ENCODE measurements at places on chromosomes 6 and 20. TPM values are rescaled to one million over a fixed set of nuclear protein-coding genes. Genes with fewer than 3 reads are reported as not detected.

The TCP1 gene
- 153 TPM for total RNA-seq

The PROKR2 gene
- total RNA-seq, result not detected

The TMEM200A gene
- 4.5 TPM for total RNA-seq

The POM121L2 gene
- not detected for total RNA-seq

The DYNLT2 gene
- 3.8 TPM for total RNA-seq

DNA sequence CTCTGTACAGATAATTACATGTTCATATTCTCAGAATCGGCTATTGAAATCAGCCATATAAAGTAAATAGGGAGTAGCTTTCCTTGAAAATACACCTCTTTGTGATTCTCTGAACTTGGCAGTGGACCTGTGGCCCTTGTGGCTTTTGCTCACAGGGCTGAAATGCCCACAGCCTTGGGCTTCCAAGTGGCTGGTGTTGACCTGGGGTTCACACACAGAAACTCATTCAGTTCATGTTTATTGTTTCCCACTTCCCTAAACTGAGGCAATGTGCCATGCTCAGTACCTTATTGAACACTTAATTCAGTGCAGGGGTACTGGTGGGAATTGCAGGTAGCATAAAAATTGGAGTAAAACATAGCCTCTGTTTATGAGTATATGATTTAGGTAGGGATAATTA lies 19.1 kb upstream of the TULP4 start:
- DNase-seq, result no peak

DNA sequence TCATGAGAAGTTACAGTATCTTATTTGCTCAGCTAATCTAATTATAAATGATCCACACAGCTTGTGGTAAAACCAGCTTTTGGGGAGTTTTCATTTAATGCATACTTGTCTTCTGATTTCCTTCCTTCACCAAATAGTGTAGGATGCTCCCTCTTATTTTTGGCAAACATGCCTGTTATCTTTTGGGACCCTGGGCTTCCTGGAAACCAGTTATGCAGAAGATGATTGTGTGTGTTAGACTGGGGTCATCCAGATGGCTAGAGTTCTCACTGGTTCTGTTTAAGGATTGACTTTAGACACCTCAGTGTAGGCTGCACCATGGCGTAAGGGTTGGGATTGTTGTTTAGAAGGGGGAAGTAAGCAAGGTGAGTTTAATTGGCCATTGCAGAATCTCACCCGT lies 61.3 kb downstream of the PTPN1 start:
- DNase-seq, result no peak

- no peak for DNase-seq
These were observed 48.4 kb downstream of the CPXM1 start for GRCh38 chr20:2751878-2752566.

GRCh38 chr6:36023996-36024795 lies at the start of gene SLC26A8:
SLC26A8 (minus strand) TSS chr6:36024641; CDS start chr6:36019707, 4,934 bp downstream.
- DNase-seq, result no peak

DNA sequence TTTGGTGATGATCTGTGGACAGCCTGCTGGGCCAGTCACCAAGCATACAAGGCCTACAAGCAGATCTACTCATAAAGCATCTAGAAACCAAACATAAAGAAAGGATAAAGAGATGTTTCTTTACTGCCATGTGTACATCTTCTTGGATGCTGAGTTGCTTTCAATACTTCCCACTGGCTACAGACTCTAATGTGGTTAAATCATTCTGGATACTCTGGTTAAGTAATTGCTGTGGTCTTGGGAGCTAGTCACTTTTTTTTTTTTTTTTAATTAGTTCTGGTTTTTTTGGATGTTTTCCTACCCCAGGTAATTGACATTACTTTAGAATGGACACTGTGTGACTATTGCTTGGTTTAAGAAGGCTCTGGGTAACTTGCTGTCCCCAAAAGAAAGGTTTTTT lies 215.4 kb upstream of the RUNX2 start:
- DNase-seq, result no peak

DNA sequence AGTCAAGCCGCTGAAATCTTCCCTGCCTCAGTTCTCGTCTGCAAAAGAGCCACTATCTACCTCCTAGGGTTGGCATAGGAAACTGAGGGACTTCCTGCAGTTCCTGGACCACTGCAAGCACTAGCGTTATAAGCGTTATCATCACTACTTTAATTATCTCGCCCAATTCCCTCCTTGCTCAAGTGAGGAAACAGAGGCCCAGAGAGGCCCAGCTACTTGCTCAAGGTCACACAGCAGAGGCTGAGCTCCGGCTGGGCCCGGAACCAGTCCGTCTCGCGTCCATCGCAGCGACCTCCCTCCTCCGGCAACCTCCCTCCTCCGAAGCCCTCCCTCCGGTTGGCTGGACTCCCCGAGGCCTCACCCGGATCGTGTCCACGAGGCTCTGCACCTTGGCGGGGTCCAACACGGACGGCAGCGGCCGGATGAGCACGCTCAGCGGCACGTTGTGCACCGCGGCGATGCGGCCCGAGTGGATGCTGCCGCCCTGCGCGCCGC lies 338 bp downstream of the SRXN1 start:
- DNase-seq, result no peak

Measured in ureter (tissue), 1 donor.